Dermis blood vessel endothelial cell (primary cell): ENCODE measurements at places on chromosomes 7 and 10.

DNA sequence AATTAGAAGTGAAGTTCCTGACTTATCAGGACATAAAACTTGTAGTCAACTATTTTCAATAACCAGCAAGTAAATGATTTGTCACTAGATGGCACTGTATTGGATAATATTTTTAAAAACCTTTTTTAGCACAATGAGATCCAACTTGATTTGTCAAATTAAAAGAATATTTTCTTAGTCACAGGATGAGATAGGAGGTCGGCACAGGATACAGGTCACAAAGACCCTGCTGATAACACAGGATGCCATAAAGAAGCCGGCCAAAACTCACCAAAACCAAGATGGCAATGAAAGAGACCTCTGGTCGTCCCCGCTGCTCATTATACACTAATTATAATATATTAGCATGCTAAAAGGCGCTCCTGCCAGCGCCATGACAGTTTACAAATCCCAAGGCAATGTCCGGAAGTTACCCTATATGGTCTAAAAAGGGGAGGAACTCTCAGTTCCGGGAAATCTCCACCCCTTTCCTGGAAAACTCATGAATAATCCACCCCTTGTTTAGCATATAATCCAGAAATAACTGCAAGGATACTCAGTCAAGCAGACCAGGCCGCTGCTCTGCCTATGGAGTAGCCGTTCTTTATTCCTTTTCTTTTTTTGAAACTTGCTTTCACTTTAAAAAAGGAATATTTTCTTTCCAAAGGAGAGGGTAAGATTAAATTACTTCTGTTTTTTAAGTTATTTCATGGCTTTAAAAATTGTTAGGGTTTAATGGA, 255.7 kb upstream of the MKLN1 start:
- peak; percentile 97 for DNase-seq

- no peak for DNase-seq
These were observed 366.1 kb upstream of the LRRN3 start for GRCh38 chr7:110724811-110725210.

- DNase-seq = no peak
These were observed 59.6 kb upstream of the SP4 start for GRCh38 chr7:21368317-21368716.

- DNase-seq = no peak
These were observed 254.4 kb upstream of the CNTNAP2 start for GRCh38 chr7:145862212-145862611.

GRCh38 chr7:126119981-126120380, 1132.8 kb downstream of the GRM8 start:
- no peak for DNase-seq

DNA sequence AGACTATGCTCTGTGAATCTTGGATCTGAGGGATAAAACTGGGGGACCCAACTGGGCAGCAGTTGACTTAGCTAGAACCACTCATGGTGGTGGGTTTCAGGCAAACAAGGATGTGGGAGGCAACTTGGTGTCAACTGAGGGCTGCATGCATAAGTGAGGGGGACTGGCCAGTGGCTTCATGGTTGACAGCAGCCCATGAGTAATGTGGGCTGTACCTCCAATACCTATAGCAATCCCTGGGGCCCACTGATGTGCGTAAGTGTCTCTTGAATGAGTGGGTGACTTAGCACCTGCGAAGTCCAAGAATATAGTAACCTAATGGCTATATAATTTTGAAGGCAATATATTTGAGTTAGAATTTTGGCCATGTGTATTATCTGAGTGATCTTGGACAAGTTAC, 13.7 kb upstream of the MAP3K8 start:
- no peak for DNase-seq

- no peak for DNase-seq
These were observed 10.4 kb downstream of the HDAC9 start for GRCh38 chr7:18505870-18506460.

DNA sequence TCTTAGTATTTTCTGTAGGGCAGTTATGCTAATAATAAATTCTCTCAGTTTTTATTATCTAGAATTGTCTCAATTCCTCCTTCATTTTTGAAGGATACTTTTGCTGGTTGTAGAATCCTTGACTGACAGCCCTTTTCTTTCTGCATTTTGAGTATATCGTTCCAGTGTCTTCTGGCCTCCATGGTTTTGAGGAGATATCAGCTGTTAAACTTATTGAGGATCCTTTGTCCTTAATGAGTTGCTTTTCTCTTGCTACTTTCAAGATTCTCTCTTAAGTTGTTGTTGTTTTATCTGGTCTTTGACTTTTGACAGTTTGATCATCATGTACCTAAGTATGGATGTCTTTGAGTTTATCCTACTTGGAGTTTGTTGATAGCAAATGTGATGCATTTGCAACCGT, 8.9 kb upstream of the GJC3 start:
- DNase-seq = no peak

DNA sequence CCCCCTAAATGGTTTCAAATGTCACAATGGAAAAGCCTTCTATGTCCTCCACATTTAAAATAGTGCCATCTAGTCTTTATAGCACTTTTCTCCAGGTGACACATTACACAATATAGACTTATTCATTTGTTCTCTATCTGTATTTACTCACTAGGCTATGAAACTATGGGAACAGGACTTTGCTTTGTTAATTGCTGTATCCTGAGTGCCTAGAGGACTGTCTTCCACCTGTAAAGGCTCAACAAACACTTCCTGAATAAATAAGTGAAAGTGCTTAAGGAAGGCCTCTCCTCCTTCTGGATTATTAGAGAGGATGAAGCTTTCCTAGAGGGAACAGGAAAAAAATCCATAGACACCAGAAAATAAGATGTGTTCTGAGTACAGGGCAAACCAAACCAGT, 397.6 kb upstream of the LRRN3 start:
- no peak for DNase-seq

- no peak for DNase-seq
These were observed 7.0 kb upstream of the TET1 start for GRCh38 chr10:68553138-68553537.

- peak; percentile 68 for DNase-seq
These were observed 20.2 kb upstream of the BAIAP2L1 start for GRCh38 chr7:98420966-98421612.
